ENCODE measurements at places on chromosomes 2 and 18.
A peak's percentile ranks its signal among the peaks of the same experiment; 100 is the strongest.

DNA sequence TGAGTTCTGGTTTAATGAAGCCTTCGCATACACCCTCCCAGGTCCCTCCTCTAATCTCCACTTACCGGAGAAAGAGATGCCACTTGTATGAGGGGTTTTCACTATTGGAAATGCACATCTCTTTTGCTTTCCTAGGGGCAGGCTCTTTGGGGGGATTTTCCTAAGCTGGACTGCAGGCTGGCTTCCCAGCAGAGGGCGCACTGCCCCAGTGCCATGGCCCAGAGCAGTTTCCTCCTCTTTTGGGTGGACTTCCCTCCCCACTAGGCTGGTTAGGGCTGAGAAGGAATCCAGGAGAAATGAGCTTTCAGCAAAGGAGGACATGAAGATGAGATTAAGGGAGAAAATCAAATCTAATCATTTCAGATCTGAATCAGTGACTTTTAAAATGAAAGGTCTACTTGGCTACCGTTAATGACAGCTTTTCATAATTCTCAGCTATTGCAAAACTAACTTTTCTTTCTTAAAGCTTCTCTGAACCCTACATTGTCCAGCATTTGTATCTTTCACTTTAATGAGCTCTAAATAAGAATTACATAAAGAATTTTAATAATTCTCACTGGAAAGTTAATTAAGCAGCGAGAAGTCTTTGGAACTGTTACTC, 784.1 kb upstream of the FANCL start:
- peak; percentile 7 for DNase-seq

- peak; percentile 39 for DNase-seq
Observed at GRCh38 chr2:210445116-210445707, 31.3 kb downstream of the LANCL1 start.

DNA sequence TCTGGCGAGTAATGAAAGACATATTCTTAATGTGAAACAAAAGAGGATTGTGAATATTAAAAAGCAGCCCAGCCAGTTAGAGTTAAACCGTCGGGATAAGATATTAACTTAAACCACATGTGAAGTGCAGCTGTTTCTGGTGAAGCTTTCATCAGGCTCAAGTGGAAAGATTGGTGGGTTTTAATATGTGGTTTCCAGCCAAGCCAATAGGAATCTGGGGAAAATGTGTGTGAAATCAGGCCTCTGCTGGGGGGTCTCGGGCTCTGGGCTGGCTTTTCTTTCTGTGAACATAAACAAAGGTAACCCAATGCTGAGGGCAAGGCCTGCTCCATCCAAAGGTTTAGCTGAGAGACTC, 279.6 kb downstream of the SLC4A3 start:
- no peak for DNase-seq

DNA sequence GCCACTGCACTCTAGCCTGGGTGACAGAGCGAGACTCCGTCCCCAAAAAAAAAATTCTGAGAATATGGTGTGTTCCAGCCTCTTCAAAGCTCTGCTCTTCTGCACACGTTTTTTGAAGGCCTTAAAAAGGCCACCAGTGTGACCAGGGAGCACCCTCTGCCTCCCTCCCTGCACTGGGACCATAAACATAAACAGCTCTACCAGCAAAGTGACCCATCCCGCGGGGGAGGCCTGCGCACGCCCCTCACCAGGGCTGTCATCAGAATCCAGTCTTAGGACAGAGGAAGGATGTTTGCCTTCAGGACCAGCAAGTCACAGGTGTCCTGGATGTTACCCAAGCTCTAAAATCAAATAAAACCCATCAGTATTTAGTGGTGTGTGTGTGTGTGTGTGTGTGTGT, 23.2 kb upstream of the B3GNT7 start:
- no peak for DNase-seq

DNA sequence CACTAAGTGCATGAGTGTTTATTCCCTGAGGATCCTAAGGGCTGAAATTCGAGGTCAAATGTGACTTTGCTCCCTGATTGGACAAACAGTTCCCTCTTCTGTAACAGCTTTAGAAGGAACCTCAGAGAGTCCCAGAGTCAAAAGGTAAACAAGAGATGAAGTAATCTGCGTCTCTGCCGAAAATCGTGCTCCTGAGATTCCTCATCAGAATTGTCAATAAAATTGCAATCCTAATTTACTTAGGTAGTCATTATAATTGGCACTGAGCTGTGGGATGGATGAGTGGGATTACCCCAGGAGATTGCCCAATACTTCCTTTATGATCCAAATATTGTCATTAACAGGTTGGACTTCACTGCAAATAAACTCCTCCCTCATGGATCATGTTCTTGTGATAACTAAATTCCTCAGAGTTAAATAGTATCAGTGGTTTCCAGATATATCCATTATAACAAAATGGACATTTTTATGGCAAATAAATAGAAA, 907 bp upstream of the SUCLG1 start:
- DNase-seq: no peak

DNA sequence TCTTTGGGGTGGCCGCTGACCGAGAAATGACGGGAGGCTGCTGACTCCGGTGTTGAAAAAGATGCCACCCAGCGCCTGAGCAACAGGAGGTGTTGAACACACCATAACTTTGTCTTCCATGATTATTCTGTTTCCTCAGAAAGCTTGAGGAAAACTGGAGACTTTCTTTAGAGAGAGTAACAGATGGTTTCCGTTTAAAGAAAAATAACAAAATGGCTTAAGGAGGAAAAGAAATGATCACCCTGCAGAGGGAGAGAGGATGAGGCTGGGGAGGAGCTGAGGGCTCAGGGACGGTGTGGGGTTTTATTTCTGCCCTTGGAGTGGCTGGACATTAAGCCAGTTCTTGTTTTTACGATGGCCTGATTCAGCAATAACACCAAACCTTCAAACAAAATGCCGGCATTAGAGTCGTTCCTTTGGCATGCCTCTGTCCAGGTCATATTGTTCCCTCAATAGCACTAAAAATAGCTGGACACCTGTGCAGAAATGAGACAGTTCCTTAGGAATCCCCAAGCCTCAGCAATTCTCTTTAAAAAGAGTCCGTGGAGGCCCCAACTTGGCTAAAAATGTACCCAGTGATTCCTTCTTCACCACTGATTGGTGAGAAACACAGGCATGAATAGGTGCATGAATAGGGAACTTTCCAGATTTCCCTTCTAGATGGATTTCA, 182.4 kb downstream of the ALPK2 start:
- no peak for DNase-seq
